ENCODE measurements at places on chromosomes 6 and 20.

- no peak for DNase-seq
Observed at GRCh38 chr6:121837545-121838229, 402.2 kb downstream of the GJA1 start.

GRCh38 chr6:108277295-108277694 lies 16.5 kb upstream of the SNX3 start:
- no peak for DNase-seq

DNA sequence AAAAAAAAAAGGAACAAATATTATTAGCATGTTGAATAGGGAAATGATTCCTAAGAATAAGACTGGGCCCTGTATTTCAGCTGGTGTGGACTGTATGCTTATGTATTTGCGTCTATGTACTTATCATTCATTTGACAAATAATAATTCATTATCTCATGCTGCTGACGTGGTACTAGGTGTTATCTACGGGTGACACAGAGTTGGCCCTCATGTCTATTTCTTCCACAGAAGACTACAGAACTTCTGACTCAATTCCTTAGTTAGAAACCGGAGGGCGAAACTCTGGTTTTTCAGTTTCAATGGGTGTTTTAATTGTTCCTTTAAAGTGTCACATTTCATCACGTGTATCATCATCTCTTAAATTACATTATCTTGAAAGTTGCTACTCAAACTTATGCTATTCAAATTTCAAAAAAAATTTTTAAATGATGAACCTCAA lies 305.9 kb downstream of the CLIC5 start:
- no peak for DNase-seq

DNA sequence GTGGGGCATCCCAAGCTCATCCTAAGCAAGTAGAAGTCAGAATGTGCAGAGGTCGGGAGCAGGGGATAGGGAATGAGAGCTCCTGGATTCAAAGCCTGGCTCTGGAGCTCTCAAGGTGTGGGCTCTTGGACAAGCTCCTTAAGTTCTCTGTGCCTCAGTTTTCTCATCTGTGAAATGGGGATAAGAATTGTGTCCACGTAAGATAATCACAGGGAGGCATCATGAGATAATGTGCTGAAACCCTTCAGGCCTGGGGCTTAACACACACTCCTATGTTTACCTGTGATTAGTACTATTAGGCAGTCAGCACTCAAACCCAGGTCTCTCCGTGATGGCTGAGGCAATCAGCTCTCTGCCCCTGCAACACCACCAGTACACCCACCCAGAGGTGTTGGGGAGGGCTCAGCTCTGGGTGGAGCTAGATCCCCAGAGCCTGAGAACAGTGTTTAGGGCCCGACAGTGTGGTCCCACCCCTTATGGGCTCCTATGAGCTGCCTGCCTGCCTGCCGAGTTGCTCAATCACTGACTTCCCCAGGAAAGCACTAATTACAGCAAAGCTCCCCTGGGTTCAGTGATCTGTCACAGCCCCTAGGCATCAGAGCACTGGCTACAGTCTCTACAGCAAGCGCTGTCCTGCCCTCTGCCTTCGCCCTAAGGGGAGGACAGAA lies 6.3 kb upstream of the SIRPA start:
- no peak for DNase-seq

DNA sequence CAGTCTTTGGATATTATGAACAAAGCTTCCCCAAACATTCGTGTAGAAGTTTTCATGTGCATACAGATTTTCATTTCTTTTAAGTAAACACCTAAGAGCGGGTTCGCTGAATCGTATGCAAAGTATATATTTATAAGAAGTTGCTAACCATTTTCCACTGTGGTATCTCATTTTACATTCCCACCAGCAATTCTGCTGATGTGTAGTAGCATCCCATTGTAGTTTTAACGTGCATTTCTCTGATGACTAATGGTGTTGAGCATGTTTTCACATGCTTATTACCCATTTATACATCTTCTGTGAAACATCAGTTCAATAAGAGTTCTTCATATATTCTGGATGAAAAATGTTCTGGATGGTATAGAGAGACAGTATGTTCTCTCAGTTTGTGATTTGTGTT lies 97.4 kb downstream of the IYD start:
- no peak for DNase-seq

DNA sequence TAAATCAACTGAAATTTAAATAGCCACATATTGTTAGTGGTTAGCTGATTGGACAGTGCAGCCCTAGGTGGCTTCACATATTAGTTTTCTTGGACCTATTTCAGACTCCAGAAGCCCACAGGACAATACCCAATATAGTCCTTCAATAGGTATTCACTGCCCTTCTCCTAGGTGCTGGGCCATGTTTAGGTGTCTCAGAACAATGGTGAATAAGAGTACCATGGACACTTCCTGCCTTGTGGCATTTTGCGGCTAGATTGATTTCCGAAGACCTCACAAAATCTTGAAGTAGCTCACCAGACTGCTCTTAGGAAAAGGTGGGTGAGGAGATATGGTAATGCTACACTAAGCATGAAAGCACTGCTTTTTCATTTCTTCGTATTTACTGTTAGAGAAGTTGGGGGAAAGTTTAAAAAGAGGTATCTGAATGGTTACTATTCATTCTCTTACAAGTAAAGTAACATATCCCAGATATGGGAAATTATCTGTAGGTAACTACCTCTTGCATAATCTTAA lies 199.3 kb downstream of the GJA10 start:
- no peak for DNase-seq

DNA sequence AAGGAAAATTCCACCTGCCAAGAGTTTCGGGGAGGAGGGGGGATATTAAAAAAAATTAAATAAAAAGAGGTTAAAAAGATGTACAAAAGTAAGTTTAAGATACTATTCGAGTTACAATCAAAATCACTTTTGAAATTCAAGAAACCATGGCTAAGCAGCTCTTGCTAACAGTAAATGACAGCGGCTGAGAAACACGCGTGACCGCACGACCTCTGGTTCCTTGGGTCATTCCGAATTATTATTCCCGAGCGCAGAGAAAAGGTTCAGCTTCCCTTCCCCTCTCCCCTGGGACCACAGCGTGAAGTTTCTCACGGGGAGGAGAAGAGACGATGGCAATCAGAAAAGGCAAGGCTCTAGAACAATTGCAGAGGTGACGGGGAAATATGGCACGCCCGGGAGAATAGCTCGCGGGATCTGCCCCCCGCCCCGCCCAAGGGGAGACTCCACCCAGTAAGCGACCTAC lies 496 bp downstream of the TMEM242 start:
- DNase-seq = peak; percentile 25

GRCh38 chr6:119173249-119174084 lies 95.0 kb upstream of the FAM184A start:
- DNase-seq = no peak

- DNase-seq = no peak
Observed at GRCh38 chr6:50681213-50681824, 32.0 kb upstream of the TFAP2D start.

DNA sequence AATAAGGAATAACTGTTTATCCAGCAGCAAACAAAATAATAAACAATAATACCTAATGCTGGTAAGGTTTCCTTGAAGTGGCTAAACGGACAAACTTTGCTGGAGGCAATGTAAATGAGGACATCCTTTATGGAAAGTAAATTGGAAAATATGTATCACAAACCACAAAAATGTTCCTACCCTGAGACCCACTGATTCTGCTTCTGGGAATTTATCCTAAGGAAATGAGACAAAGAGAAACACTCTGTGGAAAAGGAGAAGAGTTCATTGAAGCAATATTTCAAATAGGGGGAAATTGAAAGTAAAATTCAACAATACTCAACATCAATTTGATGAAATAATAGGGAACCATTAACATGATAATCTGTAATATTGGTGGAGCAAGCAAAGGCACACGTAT lies 37.9 kb downstream of the MAFB start:
- no peak for DNase-seq

GRCh38 chr20:59122566-59122919 lies 41.1 kb upstream of the ZNF831 start:
- no peak for DNase-seq

DNA sequence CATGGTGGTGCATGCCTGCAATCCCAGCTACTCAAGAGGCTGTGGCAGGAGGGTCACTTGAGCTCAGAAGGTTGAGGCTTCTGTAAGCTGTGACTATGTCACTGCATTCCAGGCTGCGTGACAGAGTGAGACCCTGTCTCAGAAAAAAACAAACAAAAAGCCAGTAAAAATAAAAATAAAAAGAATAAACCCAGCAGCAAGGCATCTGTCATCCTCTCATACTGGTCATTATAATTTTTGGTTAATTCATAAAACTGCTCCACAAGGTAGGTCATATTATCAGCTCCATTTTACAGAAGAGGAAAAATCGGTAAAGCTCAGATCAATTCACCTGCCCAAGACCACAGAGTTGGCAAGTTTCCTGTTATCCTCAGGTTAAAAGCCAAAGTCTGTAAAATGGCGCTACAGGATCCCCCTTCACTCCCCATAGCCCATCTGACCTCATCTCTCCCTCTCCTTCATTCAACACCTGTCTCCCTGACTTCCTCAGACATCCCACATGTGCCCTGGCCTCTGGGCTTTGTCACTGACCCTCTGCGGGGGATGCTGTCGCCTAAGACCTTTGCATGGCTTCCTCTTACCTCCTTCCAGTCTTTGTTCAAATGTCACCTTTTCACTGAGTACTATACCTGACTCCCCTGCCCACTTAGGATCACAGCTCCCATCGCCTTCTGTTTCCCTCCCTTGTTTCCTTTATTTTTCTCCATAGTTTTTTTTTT lies 213.2 kb upstream of the ZNF217 start:
- no peak for DNase-seq

DNA sequence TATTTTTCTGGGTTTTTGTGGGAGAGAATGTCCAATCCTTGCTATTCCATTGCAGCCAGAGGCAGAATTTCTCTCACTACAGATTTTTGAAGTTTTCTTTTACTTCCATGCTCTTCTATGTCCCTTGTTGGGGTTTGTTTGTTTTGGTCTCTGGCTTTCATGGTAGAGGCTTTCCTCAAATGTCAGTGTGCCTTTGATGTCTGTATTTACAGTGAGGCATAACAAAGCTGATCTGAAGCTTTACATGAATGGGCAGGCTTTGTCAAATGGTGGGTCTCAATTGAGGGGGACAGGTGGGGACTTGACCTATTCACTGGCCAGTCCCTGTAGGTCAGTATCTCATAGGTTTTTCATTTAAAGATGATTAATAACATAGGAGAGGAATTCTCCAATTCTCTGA lies 8.6 kb upstream of the CARMIL1 start:
- DNase-seq = no peak

DNA sequence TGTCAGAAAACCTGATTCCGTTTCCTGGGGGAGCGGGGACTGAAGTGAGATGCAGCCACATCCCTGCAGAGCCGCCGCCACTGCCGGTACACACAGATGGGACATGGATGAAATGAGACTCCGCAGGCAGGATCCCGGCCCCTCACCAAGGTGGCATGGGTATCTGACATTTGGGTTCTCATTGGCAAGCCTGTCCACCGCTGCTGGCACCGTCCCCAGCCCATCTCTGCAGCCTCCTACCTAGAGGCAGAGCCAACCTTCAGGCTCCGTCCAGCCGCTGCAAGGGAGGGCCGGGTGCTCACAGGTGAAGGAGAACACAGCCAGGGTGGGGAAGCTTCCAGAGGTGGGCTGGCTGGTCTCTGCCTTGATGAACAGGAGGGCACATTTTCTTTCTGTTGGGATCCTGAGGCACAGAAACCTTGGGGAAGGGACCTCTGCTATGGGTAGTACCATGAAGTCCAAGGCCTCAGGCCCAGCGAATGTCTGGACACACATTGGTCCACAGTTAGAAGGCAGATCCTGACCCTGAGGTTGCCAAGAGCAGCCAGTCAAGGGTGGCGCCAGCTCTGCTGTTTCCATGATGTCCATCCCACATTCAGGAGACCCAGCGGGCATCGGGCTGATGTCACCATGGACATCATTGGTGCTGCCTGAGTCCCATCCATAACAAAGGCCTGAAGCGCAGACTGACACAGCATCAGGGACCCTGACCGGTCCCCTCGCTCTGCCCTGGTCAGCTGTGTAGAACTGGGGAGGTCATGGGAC lies 177.4 kb downstream of the TAF4 start:
- no peak for DNase-seq

GRCh38 chr6:165181951-165182414 lies 127.4 kb downstream of the C6orf118 start:
- DNase-seq = no peak

- DNase-seq = no peak
Observed at GRCh38 chr20:16350465-16350864, 222.8 kb downstream of the KIF16B start.

GRCh38 chr6:158897236-158897635 lies 78.1 kb upstream of the EZR start:
- no peak for DNase-seq

DNA sequence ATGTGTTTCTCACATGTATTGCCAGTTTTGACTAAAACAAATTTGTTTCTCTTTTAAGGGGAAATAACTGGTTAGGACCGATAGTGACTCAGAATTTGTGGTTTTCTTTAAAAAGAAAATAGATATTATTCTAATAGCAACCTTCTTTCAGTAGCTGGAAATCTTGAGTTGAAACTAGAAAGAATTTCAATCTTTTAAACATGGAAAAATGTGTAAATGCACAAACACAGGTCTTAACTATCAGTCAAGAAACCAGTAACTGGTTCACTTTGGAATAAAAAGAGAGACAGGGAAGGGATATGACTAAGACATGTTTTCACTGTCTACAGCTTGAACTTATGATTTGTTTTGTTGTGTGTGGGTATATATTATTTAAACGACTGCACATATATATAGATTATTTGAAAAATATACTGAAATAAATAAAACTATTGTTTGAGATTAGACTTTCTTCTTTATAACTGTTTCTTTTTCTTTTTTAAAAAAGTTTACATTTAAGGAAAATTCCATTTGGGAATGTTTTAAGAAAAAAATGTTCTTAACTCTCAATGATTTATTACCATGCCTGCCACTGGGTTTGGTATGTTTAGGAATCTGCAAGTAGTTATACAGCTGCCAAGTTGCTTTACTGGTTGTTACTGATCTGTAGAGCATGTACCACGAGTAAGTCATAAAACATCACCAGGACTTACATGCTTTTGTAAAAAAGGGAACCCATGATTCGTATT lies 753.3 kb upstream of the MARCKS start:
- DNase-seq = no peak

GRCh38 chr20:50305636-50306477 lies 115.2 kb downstream of the CEBPB start:
- no peak for DNase-seq

- no peak for DNase-seq
Observed at GRCh38 chr6:97203343-97203742, 79.7 kb downstream of the MMS22L start.

DNA sequence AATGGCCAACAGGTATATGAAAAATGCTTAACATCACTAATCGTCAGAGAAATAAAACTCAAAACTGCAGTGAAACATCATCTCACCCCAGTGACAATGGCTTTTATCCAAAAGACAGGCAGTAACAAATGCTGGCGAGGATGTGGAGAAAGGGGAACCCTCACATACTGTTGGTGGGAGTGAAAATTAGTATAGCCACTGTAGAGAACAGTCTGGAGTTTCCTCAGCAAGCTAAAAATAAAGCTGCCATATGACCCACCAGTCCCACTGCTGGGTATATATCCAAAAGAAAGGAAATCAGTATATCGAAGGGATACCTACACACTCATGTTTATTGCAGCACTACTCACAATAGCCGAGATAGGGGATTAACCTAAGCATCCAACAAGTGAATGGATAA lies 23.4 kb upstream of the INSM1 start:
- no peak for DNase-seq
